GM03348 (cell line): ENCODE measurements at places on chromosomes 7 and 10.

GRCh38 chr7:131042269-131043160 is 285.2 kb upstream of the MKLN1 start:
- no peak for DNase-seq

DNA sequence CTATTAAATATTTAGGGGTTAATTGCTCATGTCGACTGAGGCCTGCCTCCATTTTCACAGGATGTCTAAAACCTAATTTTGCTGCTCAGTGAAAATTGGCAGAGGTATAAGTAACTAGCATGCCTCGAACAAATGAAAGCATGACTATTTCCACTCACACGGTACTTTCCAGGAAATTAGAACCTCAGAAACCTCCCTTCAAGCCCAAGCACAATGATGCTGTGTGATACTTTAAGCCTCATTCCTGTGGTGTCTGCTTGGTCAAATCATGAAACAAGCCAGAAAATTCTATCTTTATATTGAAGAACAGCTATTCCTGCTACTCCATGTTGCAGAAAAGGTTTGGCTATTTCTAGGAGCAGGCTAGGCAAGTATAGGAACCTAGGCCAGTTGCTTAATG is 203.0 kb downstream of the SORCS3 start:
- DNase-seq: no peak

GRCh38 chr7:21947946-21948345 is 2.2 kb upstream of the CDCA7L start:
- DNase-seq: no peak

GRCh38 chr10:124701435-124701834 is 42.7 kb downstream of the FAM53B start:
- DNase-seq: no peak

GRCh38 chr10:126108693-126109092 is 212.3 kb downstream of the FANK1 start:
- no peak for DNase-seq

GRCh38 chr7:36496576-36496975 is 106.9 kb downstream of the ANLN start:
- DNase-seq: no peak

GRCh38 chr10:133143200-133143533 is 16.9 kb upstream of the KNDC1 start:
- DNase-seq: no peak

GRCh38 chr7:41738336-41738735 is 35.4 kb upstream of the INHBA start:
- DNase-seq: no peak

- no peak for DNase-seq
Observed at GRCh38 chr10:116606061-116606483, 14.7 kb upstream of the PNLIPRP2 start.

DNA sequence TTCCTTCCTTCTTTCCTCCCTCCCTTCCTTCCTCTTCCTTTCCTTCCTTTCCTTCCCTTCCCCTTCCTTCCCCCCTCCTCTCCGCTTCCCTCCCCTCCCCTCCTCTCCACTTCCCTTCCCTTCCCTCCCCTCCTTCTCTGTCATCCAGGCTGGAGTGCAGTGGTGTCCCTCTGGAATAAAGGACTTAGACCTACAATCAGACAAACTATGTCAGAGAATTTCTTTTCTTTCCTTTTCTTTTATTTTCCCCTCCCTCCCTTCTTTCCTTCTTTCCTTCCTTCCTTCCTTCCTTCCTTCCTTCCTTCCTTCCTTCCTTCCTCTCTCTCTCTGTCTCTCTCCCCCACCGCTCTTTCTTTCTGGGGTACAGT is 242.2 kb downstream of the GATA3 start:
- DNase-seq: no peak

DNA sequence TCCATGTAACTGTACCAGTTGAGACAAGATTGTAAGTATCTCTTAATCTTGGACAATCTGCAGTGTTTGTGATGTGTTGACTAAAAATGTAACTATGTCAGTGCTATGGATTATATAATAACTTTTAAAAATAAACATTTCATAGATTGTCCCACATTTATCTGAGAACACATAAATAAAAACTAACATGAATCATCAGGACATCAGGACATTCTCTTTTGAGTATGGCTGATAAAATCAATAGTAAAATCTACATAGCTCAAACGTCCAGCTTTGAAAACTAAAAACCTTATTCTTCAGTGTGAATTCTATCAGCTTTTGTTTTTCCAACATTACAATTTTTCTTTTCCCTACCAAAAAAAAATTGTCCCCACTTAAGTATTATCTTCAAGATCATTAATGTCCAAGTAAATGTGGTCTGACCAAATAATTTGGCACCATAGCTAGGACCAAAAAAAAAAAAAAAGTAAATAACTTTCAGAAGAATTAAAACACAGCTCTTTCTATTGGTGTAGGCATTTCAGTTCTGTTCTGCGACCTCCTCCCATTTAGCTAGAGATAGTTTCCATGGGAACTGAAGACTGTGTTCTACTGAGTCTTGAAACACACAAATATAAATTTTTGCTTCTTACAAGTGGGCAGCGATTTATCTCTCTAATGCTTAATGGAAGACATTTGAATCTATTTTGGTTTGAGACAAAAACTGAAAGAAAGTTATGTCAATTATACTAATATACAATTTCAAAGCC is 123.0 kb upstream of the SGCE start:
- DNase-seq: no peak

DNA sequence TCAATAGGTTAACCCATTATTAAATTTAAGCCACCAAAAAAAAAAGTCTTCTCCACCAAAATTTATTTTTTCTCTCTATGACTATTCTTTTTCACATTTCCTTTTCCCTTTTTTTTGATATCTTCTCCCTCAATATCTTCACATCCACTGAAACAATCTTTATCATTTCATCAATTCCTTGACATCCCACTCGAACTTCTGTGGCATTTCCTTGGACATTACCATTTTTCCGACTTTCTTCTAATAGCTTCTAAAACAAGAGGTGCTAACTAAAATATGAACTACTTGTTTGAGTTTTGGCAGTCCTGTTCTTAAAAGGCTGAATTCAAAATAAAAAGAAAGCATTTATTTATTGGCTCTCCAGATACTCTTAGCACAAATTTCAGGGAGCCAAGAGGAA is 684 bp upstream of the CTNNA3 start:
- DNase-seq: no peak

DNA sequence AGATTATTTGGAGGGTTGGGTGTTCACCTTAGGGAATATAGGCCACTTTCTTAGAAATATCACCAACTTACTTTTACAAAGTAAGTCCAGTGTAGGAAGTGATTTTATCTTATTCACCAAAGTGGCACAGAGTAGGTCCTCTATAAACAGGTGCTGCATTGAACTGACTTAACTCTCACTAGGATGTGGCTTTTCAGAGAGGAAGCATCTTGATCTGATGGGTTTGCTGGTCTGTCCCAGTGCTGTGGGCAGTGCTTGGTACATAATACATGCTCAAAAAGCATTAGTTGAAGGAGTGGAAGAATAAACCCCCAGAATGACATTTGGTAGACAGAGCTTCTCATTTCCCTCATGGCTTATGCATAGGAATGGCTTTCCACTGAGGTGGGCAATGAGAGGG is 334.7 kb downstream of the LRMDA start:
- DNase-seq: no peak

DNA sequence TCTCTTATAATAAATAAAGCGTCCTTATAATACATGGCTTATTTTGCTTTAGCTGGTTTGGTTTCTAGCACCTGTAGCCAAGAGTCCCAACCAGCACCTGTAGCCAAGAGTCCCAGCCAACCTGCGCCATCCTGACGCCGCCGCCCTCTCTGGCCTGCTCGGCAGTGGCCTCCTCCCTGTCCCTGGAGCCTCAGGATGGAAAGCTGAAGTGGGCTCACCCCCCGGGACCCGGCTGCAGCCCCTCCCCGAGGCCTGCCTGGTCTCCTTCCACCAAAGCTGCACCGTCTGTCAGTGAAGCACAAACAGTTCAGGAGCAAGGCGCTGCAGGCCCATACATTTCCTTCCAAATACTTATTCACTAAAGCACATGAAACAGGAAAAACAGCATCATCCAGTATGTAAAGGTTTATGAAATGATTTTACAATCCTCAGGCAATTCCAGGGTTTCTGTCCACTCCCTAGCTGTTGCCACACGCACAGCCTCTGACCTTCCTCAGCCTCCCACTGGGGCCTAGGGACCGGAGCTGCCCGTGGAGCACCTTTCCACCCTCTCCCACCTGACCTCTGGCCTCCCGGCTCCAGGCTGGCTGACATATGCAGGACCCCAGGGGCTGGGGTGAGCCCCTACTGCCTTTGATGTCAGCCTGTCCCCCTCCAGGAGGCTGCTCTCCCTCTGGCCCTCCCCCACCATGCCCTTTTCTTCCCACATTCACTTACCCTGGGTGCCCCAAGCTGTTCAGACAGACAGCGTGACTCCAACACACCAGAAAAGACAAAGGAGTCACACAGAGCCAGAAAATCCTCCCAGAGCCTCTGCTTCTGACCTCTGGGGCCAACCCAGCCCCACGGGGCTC is 149.6 kb upstream of the PPP2R2D start:
- no peak for DNase-seq

DNA sequence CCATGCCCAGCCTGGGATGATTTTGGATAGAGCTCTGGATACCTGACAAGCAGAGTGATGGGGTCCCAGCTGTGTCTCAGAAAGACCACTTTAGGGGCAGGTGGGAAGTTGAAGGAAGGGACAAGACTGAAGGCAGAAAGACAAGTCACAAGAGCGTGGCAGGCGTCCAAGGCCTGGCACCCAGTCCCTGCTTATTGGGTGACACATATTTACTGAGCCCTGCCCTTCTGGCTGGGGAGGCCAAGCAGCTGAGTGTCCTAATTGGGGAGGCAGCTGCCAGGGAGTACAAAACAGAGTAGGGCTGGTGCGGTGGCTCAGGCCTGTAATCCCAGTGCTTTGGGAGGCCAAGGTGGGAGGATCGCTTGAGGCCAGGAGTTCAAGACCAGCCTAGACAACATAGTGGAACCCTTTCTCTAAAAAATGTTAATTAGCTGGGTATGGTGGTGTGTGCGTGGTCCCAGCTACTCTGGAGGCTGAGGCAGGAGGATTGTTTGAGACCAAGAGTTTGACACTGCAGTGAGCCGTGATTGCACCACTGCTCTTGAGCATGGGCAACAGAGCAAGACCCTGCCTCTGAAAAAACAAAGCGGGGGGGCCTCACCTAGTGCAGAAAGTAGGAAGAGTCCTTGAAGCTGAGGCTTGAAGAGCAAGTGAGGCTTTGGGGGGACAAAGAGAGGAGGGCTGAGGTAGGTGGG is 53.0 kb upstream of the GTF2I start:
- peak; percentile 44 for DNase-seq

DNA sequence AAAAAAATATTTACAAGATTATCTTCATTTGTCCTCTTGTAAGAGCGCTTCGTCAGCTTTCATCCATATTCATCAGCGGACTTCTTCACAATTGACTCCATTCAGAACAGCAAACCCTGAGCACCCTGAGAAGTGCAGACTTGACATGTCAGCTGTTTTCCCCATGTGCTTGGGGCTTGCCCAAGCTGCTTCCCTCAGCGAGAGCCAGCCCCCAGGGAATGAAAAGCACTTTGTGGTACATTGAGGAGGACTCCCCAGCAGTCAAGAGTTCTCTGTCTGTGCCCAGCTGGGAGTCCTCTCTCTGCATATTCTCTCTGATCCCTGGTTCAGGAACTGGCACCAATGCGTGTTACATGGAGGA is 22.7 kb downstream of the HKDC1 start:
- DNase-seq: no peak

- DNase-seq: no peak
Observed at GRCh38 chr10:10647331-10647730, 370.3 kb upstream of the CELF2 start.

DNA sequence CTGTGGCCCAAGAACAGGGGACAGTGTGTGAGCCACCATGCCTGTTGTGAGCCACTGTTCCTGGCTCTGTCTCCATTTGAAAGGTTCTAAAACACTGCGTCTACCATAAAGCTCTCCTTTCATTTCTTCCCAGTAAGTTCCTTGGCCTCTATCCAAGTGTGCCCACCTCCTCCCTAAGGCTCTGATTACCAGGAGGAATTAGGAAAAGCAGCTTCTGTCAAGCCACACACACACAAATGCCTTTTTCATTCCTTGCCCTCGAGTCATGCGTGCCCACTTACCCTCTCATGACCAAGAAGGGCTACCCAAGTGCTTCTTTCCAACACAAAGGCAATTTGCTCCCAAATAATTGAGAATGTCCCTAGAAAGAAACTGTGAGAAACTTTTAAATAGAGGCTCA is 70.8 kb upstream of the PARD3 start:
- DNase-seq: no peak

- no peak for DNase-seq
Observed at GRCh38 chr7:116028787-116029186, 1.8 kb downstream of the TFEC start.

DNA sequence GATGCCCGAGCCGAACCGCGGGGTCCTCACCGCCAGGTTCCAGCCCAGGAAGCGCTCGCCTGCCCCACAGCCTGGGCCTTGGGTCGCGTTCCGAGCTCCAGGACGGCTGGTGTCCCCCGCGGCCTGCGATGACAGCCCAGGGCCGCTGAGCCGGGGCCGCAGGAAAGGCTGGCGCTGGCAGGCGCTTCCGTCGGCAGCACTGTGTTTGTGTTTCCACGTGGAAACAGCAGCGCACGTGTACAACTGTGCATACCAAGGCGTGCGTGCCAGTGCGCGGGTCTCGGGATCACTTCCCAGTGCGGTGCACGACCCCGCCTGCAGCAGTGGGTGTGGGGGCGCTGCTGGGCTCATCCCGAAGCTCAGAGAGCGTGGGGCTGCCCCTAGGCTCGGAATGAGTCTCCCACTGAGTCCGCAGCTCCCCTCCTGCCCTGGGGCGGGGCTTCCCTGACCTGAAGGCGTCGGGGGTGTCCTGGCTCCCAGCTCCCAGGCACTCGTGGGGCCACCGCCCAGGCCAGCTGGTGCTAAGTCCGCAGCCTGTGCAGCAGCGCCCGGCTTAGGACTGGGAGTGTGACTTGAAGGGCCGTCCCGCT is 17.2 kb downstream of the AP5Z1 start:
- DNase-seq: no peak

DNA sequence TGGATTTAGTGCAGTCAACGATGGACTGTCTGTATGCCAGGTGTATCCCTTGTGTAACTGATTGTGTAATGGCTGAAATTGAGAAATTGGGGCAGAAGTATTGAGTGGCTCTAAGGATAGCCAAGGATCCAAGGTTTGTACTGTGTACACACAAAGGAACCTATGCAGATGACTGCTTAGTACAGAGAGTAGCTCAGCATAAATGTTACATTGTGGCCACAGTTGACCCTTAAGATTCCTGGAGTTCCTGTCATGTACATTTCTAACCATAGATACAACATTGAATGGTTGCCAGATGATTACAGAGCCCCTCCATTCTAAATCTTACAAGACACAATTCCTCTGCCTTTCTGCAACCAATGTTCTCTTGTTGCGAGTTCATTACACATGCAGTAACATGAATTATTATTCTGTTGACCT is 25.3 kb downstream of the CCDC126 start:
- no peak for DNase-seq
